ENCODE measurements at places on chromosomes 12 and 14.

DNA sequence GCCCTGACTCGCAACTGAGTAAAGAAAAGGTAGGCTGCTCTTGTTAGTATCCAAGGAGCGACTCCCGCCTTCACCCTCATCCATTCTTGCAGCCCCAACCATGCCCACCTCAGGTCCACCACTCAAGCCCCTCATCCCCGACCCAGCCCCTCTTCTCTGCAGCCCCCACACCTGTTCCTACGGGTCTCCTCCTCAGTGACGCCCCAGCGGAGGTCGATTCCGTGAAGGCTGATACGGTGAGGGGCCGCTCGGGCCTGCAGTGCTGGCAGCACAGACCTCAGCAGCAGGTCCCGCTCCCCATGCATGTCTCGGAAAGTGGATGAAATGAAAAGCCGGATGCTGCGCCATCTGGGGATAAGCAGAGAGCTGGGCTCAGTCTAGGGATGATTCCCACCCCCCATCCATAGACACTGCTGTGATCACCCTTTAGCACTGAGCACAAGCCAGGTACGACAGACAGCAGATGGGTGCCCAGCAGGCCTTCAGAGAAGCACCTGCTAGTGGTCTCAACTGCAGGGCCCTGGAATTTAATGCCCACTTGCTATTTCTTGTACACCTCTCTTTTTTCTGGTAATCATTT is 26.9 kb downstream of the TEP1 start:
- no peak for DNase-seq

- no peak for DNase-seq
Observed at GRCh38 chr12:288687-289086, 26.1 kb upstream of the SLC6A13 start.

DNA sequence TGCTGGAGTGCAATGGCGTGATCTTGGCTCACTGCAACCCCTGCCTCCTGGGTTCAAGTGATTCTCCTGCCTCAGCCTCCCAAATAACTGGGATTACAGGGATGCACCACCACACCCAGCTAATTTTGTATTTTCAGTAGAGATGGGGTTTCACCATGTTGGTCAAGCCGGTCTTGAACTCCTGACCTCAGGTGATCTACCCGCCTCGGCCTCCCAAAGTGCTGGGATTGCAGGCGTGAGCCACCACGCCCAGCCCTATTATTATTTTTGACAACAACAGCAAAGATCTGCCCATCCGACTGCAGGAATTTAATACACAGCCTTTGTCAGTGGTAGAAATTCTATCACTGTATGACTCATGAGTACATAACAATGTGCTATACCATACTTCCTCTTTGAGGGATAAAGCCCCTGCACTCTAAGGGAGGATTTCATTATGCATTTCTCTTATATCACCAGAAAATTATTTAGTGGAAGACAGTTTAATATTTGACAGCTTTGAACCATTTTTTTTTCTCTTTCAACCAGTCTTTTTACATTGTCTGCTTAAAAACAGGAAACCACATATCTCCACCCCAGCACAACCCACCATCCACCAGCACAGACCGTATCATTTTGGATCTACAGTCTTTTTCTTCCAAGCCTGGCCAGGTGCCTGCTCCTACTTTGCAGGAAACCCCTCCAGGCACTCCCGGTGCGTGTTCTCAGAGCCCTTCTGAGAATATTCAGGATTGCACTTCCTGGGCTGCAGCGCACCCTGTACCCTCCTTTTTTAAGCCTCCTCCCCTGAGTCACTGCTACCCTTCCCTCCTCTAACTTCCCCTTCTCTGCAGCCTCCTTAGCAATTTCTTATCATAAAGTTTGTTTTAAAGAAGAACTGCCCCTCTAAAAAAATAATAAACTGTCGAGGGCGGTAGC is 594 bp downstream of the ARHGDIB start:
- no peak for DNase-seq

GRCh38 chr14:82075566-82075965 is 541.9 kb upstream of the SEL1L start:
- DNase-seq, result no peak

- DNase-seq, result no peak
Observed at GRCh38 chr12:77782034-77782433, 48.7 kb upstream of the NAV3 start.

DNA sequence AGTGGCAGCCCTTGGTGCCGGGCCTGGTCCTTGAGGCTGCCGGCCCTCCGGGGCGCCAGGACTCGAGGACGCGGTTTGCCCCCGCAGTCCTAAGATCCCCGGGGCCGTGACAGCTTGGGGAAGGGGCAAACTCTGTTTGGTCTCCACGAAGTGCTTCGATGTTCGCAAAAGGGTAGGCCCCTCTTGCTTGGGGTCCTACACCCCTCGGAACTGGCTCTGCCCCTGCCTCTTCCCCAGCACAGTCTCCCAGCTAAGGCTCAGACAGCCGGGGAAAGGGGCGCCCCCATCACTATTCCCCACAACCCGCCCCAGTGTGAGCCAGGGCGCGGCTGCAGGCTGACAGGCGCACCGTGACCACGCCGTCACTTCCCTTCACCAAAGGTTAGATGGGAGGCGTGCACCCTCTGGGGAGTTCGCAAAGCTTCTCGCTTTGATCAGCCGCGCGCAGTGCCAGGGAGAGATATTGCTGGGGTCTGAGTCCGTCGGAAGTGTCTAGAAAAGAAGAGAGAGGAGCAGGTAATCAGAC is 7.2 kb upstream of the OTX2 start:
- no peak for DNase-seq

GRCh38 chr12:92362785-92363184 is 217.1 kb upstream of the BTG1 start:
- no peak for DNase-seq

- DNase-seq, result no peak
Observed at GRCh38 chr14:91249841-91250616, 5.5 kb upstream of the GPR68 start.

DNA sequence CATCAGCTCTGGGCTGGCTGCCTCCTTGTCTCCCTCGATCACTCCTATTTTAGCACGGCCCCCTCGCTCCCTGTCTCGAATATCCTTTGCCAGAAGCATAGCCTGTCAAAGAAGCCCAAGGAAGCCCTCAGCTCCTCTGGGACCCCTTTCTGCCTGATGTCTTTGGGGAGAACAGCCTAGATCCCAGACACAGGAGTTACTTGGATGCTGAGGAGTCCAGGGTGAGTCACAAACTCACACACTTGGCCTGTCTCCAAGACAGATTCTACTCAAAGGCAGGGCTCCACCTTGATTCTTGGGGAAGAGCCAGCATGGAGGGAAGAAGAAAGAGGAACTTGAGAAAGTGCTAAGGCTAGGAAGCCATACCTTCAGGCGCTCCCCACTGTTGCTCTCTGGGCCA is 8.1 kb downstream of the AVIL start:
- DNase-seq, result no peak

DNA sequence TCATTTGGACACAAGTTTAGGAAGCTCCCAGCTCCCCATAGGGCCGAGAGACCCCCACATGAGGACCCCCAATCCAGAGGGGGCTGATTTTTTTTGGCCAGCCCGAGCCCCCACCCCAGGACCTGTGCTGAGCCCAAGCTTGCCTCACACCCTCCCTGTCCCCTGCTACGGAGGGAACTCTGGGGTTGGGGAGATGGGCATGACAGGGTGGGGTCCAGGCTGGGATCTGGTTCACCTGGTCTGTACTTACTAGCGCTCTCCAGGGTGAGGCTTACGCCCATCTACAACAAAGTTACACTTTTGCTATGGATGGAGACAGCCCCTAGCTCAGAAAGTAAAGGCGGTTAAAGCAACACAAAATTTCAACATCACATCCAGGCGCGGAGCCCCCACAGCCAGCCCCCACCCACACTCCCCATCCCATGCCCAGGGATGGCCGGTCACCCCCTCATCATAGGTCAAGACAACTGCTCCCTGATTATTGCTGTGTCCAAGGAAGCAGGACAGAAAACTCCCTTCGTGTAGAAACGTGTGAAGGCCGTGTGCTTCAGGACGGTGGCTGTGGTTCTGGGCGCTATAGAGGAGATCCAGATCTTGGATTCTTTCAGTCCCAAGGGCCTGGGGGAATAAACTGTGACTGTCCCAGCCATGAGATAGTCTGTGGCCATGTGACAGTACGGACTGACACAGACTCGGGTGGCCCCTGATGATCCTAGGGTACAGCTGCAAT is 10.7 kb downstream of the SLC25A29 start:
- DNase-seq, result no peak

DNA sequence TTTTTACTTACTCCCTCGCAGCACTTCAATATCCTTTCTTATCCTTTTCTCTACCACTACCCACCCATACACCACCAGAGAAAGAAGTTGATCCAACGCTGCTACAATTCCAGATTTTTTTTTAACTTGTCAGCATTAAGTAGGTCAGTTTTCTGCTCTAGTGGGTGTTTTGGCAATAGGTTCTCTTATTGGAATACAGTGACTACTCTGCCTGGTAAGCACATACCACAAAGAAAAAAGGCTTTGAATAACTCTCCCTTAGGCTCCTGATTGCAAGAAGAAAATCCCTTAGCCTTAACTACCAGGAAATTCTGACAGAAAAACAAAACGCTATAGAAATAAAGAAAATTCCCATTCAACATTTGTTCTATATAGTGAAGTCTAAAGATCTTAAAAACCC is 72.0 kb downstream of the NUMB start:
- DNase-seq, result no peak

GRCh38 chr12:30622509-30622908 is 73.2 kb downstream of the IPO8 start:
- DNase-seq, result no peak

DNA sequence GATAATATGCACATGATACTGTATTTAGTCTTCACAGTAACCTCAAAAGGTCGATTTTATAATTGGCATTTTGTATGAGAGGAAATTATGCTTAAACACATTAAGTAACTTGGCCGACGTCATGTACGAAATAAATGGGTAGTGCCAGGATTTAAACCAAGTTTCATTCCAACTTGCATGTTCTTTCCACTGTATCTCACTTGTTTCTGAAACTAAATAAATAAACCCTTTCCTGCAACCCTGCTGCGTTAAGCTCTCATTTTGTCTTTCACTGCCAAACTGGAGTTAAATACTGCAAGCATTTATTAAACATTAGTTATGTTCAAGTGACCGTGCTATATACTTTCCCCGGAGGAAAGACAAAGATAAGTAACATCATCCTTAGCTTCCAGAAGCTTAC is 293.9 kb upstream of the PRKD1 start:
- no peak for DNase-seq

DNA sequence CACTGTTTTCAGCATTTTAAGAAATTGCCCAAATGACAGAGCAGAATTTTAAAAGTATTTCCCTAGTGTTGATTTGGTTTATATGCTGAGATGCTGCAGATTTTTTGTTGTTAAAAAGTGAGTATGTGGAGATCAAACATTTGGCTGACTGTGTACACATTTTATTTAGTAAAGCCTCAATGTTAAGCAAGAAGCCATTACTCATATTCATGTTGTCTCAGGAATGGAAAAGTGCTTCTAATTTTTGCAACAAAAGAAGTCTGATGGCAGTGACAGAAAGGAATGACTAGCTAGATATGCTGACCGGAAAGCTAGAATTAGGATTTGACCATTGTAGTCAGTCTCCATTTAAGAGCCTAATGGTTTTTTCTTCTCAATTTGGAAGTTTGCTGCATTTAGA is 22.5 kb downstream of the SLC38A6 start:
- no peak for DNase-seq

GRCh38 chr14:35696575-35696974 is 112.5 kb downstream of the RALGAPA1 start:
- DNase-seq, result no peak

- no peak for DNase-seq
Observed at GRCh38 chr14:50823762-50824636, 7.0 kb downstream of the NIN start.

DNA sequence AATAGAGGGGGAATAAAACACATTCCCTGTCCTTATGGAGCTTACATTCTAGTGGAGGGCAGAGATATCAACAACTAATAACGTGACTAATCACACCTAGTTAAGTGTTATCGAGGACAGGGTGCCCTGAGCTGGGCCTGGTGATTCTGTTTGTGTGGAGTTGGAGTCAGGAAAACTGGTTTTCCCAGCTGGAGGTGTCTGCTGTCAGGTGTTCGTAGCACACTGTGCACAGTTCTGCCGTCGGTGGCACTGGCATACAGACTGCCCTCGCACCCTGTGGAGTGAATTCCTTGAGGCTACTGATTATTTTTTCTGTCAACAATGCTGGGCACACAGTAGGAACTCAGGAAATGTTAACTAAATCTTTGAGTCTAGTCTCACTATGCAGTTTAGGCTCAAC is 900 bp upstream of the MTERF2 start:
- DNase-seq, result no peak
